ENCODE measurements at places on chromosomes 4 and X.

GRCh38 chr4:5238173-5238572 is 186.9 kb downstream of the STK32B start:
- no peak for DNase-seq

GRCh38 chrX:134375691-134376090 is 84.3 kb upstream of the HPRT1 start:
- no peak for DNase-seq

DNA sequence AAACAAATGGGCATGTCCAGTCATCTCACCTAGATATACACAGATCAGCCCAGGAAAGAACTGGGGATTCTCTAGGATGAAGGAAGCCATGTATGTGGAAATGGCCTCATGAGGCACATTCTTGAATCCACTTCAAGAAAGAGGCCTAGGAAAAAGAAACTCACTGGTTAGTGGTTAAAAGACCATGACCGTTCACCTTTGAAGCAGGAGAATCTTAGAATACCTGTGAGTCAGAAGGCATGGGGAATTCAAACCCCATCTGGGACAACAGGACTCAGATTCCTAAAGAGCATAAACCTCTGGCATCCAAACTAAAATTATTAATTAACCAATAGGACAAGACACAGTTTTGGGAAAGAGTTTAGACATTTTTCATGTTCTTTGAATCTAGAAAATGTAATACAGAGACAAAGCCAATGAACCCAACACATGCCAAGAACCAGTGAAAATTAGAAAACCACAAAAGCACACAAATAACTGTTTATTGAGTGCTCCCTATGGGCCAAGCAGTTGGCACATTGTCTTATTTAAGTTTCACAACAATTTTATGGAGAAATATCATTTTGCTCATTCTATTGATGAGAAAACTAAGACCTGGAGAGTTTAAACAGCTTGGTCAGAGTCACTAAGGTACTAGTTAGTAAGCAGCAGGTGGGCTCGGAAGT is 97.5 kb downstream of the NPNT start:
- DNase-seq: no peak

GRCh38 chr4:8159537-8160232 is 1.1 kb upstream of the ABLIM2 start:
- no peak for DNase-seq

GRCh38 chr4:2385516-2385915 is 32.9 kb downstream of the ZFYVE28 start:
- DNase-seq: no peak

DNA sequence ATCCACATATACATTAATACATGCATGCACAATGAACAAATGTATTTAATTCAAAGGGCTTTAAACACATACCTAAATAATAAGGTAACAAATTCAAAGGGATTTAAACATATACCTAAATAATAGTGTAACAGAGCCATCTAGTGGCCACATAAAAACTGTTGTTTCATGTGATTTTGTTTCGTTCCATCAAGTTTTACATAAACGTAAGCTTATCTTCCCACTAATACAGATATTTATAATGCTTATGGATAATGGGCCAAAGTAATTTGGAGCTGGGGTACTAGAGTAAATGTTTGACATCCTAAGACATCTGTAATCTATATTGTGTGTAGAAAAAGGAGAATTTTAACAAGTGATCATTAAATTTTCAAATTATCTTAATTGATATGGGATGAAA is 82.3 kb downstream of the PRSS12 start:
- peak; percentile 65 for DNase-seq

DNA sequence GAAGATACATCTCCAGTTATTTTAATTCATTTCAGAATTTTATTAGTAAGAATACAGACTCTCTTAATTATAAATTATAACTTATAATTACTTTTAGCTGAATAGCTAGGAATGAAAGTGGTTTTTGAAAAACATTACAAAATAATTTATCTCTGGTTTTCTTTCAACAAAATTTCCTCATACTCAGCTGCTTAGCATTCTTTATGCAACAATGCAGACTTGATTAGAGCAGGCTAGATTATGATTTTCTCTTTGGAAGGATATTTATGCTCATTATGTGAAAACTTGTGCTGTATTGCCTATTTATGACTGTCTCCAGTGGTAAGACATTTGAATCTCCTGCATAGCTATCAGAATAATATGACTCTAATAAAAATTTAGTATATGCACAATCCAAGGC is 2023.7 kb downstream of the C4orf33 start:
- DNase-seq: no peak
